ENCODE measurements at places on chromosomes 7 and 10.

GRCh38 chr7:135386181-135386580 lies 123.7 kb downstream of the CNOT4 start:
- no peak for DNase-seq

DNA sequence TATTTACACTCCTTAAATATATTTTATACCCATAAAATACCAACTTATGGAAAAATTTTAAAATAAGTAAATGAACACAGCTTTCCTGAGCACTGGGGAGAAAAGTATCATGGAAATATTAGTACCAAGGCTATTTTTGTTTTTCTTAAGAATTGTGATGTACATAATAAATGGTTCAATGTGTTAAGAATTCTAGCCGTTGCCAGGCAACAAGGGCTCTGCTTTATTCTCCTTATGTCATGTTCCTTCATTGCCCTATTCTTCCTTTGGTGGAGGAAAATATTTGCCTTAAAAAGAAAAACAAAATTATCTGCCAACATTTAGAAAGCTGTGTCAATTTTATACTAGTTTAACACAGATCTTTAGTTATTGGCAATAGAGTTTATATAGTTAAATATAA lies 2.6 kb upstream of the ZPBP start:
- DNase-seq = no peak

DNA sequence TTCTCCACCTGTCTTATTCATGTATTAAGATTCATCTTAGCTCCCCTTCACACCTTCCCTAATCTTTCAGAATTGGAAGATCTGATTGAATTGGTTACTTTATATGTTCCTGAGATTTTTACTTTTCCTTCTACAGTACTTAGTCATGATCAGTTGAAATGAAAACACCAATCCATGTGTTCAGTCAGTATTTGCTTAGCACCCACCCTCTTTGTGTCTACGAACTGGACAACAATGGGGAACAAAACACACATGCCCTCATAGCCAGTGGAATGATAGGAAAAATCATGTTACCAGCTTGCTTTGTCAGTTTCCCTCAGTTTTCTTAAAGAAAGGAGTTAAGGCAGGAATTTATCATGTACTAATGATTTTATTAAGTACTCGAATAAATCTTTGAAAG lies 2.0 kb downstream of the MASTL start:
- DNase-seq = no peak

DNA sequence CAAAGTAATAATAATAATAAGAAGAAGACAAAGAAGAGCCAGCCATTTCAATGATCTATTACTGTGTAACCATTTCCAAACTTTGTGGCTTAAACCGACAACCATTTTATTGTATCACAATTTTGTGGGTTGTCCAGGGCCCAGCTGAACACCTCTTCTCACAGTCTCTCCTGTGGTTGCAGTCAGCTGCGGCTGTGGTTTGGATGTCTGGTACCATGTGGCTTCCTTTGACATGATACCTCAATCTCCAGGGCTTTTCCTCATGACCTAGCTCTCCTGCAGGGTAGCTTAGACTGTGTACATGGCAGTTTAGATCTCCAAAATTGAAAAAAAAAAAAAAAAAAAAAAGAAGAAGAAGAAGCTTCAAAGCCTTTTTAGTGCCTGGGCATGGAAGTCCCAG lies 72.6 kb upstream of the NFKB2 start:
- no peak for DNase-seq

- DNase-seq = no peak
Observed at GRCh38 chr7:128030654-128031611, at the start of gene LRRC4. Gene LRRC4 (minus strand): TSS chr7:128031437. CDS start chr7:128030640, 797 bp downstream.

DNA sequence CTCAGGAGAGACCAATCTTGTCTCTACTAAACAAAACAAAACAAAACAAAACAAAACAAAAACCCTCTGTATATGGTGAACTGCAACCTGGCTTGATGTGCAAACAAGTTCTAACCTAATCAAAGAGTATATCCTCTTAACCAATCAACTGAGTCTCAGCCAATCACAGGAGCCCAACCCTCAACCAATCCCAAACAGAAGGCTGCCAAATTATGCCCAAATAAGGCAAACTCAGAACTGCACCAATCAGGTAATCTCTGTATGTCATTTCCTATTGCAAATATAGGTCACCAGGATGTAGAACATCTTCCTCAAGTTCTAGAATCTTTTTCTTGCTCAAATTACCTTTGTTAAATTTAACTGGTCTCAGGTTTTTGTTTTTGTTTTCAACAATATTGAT lies 5.2 kb downstream of the FAM133B start:
- no peak for DNase-seq

- DNase-seq = peak; percentile 22
Observed at GRCh38 chr10:46538155-46538554, 18.3 kb downstream of the GPRIN2 start.

DNA sequence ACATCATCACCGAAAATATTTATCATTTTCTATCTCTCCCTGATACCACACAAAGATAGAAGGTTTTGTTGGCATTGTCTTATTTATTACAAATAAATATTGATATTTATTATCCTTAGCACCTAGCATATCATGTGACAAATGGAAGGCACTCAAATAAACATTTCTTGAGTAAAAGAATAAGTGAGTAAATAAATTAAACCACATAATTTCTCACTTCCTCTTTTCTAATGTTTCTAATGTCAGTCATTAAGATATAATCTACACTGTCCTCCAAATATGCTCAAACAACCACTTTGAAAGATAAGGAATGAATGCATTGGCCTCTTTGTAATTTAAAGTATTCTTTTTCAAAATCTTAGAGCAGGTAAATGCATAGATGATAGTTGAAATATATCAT lies 1027.8 kb upstream of the LRRTM3 start:
- DNase-seq = no peak

GRCh38 chr7:4939971-4940728 lies 18.8 kb downstream of the MMD2 start:
- DNase-seq = no peak

Measured in RWPE2 (cell line).